ENCODE measurements at places on chromosomes 2 and 18.

DNA sequence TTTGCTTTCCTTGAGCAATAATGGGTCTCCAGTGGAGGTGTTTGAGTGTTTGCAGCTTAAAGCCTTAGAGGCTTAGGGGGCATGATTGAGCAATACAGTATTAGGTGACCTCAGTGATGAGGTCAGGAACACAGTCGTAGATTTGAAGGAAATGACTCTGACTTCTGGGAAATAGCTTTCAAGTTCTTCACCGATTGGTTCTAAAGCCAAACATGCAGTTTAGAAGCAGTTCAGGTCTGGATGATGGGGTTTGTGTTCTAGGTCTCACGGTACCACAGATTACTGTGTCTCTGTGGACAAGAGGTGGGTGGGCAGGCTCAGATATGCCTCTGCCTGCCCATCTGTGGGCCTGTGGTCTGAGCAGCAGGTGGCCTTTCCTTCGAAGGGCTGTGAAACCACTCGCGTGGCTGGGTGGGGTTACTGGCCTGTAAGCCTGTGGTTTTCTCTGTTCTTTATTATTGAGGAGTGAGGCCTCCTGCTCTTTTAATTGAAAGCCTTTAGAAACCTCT, 7.8 kb downstream of the MTHFD2 start:
- peak; percentile 3 for DNase-seq

GRCh38 chr18:57737400-57738060, 65.6 kb downstream of the ATP8B1 start:
- DNase-seq = no peak

DNA sequence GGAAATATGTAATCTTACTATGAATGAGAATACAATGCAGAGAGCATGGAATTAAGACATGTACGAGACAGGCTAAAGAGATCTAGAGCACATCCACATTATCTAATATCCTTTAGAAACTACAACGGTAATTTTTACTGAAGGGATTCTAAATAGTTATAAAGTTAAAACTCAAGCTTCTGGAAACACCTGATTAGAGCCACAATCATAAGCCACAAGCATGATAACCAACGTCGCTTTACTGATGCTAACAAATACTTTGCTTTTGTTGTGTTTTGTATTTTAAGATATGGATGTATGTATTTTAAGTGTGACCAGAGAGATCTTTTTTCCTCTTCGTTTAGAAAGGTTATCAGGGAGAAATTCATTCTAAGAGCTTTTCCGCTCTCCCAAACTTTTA, 44.0 kb upstream of the STK17B start:
- DNase-seq = no peak

GRCh38 chr18:55488473-55488872, 99.5 kb downstream of the TCF4 start:
- DNase-seq = no peak

DNA sequence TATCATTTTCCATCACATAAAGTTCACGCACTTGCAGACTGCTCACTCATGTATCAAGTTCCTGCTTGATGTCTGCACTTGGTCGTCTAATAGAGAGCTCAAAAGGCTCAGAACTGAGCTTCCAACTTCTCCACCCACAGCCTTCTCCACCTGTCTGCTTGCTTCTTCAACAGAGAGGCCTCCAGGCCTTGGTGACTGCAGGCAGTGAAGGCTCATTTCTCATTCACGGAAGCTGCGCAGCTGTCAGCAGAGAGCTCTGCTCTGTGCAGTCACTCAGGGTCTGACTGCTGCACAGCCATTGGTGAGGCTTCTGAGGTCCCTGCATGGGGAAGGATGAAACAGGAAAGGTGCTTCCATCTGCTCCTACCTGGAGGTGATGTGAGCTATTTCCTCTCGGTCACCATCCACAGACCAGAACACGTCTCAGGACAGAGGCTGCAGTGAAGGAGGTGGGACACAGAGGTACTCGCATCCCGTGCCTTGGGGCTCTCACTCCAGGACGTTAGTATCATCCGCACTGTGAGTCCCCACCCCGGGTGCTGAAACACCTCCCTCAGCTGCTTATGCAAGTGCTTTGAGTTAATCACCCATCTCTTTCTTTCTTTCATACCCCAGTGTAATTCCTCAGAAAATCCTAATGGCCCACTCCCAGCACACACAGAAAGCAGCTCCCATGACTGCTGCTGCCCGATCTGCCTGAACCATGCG, 126.2 kb downstream of the TMEM18 start:
- no peak for DNase-seq

DNA sequence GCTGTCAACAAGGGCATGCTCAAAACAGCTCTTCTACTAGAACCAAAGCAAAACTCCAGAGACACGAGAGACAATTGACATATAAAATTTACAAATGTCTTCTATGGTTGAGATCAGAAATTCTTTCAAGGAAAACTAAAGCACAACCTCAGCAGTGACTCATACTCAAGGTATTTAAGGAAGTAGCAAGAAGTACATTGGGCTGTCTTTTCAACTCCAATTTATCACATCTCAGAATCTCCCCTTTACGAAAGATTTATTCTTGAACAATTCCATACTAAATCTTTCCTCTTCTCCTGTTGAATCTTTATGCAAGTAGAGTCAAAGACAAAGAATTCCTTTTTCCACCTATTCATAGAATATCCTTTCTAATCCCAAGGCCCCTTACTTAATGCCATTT, 324.0 kb downstream of the IRS1 start:
- DNase-seq = no peak

GRCh38 chr2:16199882-16200553, 259.7 kb downstream of the MYCN start:
- DNase-seq = no peak

GRCh38 chr2:109212836-109213563, 84.0 kb downstream of the SH3RF3 start:
- DNase-seq = no peak

- no peak for DNase-seq
Measured at GRCh38 chr18:49618742-49619681, 57.2 kb downstream of the LIPG start.

GRCh38 chr2:69720404-69720803, 21.5 kb upstream of the ANXA4 start:
- no peak for DNase-seq

DNA sequence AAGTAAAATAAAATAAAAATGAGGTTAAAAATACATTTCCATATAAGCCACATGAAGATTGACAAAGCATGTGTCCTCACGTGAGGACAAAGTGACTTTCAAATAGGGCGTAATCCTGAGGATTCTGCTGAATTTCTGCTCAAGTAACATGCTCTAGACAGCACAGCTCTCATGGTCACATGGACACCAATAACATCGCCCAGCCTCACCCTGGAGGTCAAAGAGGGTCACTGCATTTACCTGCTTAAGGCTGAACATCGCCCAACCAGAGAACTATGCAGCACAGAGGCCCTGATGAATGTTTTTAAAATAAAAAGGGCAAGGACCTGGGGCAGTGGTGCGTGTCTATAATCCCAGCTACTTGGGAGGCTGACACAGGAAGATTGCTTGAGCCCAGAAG, 30.2 kb downstream of the TGFBRAP1 start:
- no peak for DNase-seq

DNA sequence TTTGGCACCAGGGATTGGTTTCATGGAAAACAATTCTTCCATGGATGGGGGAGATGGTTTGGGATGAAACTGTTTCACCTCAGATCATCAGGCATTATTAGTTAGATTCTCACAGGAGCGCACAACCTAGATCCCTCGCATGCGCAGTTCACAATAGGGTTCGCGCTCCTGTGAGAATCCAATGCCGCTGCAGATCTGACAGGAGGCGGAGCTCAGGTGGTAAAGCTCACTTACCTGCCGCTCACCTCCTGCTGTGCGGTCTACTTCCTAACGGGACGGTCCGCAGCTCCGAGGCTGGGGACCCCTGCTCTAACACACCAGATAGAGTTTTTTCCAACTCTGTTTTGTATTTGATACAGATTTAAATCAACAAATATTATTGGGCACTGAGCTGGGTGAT, 286.5 kb downstream of the MTX2 start:
- no peak for DNase-seq

- DNase-seq = no peak
Measured at GRCh38 chr2:224882291-224883171, 159.7 kb downstream of the DOCK10 start.

GRCh38 chr2:18117592-18117991, 239.1 kb downstream of the KCNS3 start:
- no peak for DNase-seq

DNA sequence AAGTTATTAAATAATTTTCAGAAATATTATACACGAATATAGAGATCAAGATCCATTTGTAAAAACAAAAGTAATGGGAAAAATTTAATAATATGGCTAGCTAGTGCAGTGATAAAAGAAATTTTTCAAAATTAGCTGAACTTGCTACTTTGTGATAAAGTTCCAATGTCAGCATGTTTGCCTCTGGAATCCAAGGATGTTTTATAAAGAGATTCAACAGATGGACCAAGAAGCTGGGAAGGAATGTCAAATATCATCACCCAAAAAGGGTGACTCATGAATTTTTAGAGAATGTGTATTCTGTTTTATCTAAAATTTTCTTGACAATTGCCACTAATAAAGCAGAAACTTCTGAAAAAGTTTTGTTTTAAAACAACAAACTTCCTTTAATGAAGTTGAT, 95.3 kb downstream of the FSIP2 start:
- no peak for DNase-seq

GRCh38 chr18:13288509-13289133, 70.1 kb downstream of the LDLRAD4 start:
- no peak for DNase-seq

- DNase-seq = no peak
Measured at GRCh38 chr18:39622431-39622830, 2056.8 kb upstream of the CELF4 start.

GRCh38 chr18:77866351-77866750, 616.7 kb downstream of the GALR1 start:
- DNase-seq = no peak

- DNase-seq = no peak
Measured at GRCh38 chr18:79553154-79553553, 126.4 kb upstream of the CTDP1 start.

DNA sequence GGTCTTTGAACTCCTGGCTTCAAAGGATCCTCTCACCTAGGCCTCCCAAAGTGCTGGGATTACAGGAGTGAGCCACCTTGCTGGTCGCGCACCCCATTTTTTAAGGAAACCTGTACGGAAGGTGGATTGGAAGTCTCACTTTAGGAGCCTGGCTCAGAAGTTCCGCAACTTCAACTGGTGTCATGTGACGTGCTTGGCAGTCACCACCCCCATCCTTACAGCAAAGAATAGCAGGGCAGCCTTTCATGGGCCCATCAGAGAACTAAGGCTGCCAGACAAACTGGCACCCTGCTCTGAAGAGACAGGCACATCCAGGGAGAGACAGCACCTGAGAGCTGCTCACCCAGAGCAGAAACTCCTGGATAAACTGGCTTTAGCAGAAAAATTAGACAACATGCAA, 3.3 kb upstream of the SLC66A2 start:
- no peak for DNase-seq

DNA sequence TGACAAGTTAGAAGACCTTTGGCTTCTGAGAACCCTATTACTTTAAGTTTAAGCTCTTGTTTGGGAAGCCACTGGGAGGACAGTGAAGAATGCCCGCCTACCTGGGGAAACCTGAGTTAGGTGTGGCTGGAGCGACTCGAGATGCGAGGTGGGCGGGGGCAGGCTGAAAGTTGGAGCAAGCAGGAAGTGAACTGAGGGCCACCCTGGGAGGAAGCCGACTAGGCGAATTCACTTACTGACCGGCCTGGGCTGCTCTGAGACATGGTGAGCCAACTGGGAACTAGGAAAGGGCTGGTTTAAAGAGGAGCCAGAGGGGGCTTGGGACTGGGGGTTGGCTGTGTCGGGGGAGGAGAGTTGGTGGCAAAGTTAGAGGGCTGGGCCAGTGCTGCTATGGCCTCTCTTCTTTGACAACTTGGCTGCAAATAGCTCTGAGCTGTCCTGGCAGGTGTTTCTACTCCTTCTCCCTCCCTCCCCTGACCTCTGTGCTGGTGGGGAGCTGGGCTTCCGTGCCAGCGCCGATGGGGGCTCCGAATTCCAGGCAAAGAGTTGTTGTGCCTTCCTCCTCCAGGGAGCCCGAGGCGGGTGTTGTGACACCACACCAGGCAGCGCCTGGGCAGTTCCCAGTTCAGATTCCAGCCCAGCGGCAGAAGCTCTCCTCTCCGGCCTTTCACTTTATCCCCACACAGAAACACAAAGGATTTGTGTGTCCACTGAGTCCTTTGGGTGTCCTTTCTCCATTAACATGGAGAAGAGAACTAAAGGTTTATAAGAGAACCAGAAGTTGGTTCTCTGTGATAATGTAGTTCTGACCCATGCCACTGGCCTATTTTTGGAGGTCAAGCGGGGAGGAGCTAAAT, at the start of gene VAMP8:
Gene VAMP8 (plus strand): TSS at position 201 of the 857 bp plus-strand sequence. CDS start 61 bp downstream, at position 262.
- DNase-seq = peak; percentile 28

DNA sequence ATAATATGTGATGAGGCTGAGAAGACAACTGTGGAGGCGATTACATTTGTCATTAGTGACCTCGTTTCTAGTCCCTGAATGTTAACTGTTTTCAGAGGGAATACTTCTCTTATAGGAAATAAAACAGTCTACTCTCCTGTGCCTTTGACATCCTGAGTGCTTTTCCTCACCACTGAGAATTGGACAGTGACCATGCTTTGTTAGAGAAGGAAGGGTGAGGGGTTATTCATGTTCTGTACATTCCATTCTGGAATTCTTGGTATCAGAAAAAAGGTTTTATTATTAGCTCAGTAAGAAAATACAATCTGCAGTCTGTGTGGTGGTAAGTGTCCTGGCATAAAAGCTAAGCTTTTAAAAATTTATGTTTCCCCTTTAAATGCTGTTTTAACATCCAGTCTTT, 58.8 kb downstream of the PARD3B start:
- DNase-seq = no peak

- peak; percentile 42 for DNase-seq
Measured at GRCh38 chr2:182642328-182642727, 73.7 kb upstream of the DNAJC10 start.

DNA sequence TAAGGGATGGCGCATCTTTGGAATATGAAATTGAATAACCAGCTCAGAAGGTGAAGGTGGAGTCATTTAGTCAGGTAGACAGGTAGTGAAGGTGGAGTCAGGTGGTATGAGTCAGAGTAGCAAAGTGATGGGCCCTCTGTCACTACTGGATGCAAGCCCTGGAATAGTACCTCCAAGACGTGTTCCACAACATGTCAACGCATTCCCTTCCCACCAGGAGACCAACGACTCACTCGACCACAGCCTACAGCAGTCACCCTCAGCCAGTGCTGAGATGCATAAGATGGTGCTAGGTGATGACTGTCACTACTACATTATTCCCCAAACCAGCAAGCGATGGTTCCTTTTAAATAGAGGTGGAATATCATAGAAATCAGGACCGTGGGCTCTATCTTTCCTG, 6.8 kb downstream of the CPLX4 start:
- no peak for DNase-seq

DNA sequence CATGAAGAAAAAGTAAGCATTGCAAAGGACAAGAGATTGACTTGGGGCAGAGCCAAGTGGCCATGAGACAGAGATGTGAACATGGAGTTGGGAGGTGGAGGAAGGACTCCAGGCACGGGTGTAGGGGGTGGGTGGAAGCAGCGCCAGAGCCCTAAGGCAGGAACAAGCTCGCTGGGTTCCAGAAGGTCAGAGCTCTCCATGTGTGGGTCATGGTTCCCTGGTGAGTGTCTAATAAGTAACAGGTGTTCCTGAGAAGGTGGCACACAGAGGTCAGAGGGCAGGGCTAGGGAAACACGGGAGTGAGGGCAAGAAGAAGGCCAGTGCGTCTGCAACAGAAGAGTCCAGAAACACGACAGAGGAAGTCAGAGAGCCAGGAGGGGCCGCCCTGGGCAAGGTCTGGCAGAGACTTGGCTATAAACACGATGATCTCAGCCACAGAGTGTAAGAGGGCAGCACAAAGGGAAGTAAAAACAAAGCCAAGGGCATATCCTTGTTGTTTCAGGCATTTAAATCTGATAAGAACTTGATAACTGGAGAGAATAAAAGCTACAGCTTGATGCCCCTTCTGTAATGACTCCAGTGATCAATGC, 260.8 kb downstream of the TGIF1 start:
- DNase-seq = no peak
